ENCODE measurements at places on chromosomes 2 and 18.
A peak's percentile ranks its signal among the peaks of the same experiment; 100 is the strongest.

- DNase-seq: peak; percentile 73
These were observed 29.3 kb upstream of the DUSP2 start for GRCh38 chr2:96174251-96175144.

DNA sequence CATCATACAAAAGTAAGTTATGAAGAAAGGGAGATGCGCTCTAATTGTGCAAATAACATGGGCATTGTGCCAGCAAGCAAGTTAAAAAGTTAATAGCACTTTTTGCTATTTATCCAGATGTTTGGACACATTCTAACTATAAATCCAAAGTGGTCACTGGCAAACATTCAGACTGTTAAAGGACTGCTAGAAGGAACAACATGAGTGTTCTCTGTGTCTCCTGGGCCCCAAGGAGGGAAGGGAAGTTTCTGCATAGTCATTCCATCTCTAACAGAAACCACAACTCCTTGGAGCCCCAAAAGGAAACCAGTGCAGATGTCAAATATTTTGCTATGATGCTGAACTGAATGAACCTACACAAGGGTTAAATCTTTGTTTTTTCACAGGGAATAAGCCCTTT, 213.3 kb upstream of the HNRNPA3 start:
- DNase-seq: no peak

GRCh38 chr2:206324869-206325268, 50.4 kb downstream of the ZDBF2 start:
- no peak for DNase-seq

GRCh38 chr2:168166902-168167510, 80.4 kb downstream of the STK39 start:
- DNase-seq: no peak

DNA sequence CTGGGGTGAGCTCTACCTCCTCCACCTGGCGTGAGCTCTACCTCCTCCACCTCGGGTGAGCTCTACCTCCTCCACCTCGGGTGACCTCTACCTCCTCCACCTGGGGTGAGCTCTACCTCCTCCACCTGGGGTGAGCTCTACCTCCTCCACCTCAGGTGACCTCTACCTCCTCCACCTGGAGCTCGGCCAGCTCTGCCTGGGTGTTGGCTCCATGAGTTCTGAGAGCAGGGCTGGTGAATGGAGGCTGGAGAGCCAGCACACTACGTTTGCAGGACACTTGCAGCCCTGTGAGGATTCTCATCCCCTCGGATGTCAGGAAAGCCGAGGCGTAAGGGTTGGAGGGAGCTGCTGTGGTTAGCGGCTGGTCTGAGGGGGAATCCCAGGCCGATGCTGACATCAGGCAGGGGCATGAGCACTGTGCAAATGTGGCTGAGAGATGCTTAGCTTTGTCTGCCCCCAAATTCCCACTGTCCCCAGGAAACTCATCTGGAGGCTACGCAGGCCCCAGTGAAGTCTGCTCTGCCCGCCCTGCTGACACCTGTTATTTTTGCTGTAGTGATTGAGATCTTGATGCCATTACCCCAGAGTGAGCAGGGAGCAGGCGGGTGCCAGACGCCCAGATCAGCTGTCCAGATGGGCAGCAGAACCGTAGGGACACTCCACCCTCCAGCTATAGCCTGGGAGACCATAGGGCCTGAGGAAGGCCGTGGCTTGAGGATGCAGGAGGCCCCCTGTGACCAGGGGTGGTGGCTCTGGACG, 3.3 kb downstream of the CROCC2 start:
- no peak for DNase-seq

GRCh38 chr2:240962300-240963064, 35.9 kb upstream of the SNED1 start:
- DNase-seq: no peak

DNA sequence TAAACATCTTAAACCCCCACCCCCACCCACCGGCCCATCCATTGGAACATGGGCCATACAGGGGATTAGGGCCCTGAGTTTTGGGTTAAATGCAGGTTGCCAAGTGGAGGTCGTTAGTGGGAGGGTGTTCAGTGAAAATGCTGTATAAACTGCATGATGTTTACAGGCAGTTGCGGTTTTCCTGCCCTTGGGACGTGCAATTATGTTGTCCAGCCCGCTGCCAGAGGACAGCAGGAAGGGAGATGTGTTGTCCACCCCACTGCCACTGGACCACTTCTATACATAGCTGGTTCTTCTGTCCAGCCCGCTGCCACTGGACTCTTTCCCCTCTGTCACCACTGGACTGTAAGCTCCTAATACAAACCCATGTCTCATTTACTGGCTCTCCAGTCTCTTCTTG, 2.7 kb upstream of the LAPTM4A start:
- no peak for DNase-seq

All from stimulated activated CD4-positive, alpha-beta T cell treated with anti-CD3 and anti-CD28 coated beads, Interleukin-1b, Interleukin-23, amount 100 ng/mL, for 24 hours (primary cell).